ENCODE measurements at places on chromosomes 1 and 21.

GRCh38 chr1:170360601-170361000, 171.4 kb upstream of the GORAB start:
- no peak for DNase-seq

- no peak for DNase-seq
These were observed 28.0 kb upstream of the SMIM12 start for GRCh38 chr1:34887593-34887992.

DNA sequence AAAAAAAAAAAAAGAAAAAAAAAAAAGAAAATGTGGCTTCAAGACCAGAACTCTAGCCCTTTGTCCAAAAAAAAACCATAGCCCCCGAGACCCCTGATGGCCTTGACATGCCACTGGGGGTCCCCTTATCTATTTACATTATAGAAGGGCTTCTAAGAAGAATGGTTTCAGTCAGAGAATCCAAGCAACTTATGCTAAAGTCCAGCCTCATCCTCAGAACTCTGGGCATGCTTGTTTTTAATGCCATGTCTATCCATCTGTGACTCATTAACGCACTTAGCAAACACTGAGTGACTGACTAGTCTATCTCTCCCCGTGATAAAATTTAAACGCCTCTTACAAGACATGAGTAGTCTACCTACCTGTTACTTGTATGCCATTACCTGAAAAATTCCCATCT, 29.3 kb downstream of the ERG start:
- DNase-seq = no peak

GRCh38 chr1:119588621-119589020, 59.4 kb downstream of the ZNF697 start:
- no peak for DNase-seq

- no peak for DNase-seq
These were observed 63.6 kb downstream of the EPHB2 start for GRCh38 chr1:22773981-22774832.

GRCh38 chr1:121417325-121417923, 232.6 kb downstream of the SRGAP2C start:
- no peak for DNase-seq
